ENCODE measurements at places on chromosomes 5 and 9.
A peak's percentile ranks its signal among the peaks of the same experiment; 100 is the strongest.

DNA sequence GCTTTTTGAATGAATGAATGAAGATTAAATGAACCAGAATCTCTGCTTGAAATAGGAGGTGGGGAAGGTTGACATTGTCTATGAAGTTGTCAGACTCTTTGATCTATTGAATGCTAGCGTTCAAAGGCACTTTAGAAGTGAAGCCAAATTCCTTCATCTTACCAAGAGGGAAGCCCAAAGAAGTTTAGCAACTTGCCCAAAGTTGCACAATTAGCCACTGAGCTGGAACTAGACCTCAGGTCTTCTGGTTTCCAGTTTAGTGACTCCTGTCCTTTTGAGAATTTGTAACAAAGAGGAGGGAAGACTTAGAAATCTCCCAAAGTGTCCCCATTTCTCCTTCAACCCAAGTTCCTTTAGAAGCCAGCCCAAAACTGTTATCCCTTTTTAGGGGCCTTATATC lies 20.7 kb upstream of the SLC1A3 start:
- DNase-seq = no peak

GRCh38 chr9:92989561-92989960 lies 42.2 kb downstream of the FGD3 start:
- DNase-seq = no peak

GRCh38 chr9:68651280-68651893 lies 53.7 kb upstream of the PIP5K1B start:
- no peak for DNase-seq

GRCh38 chr5:170553218-170553617 lies 49.4 kb downstream of the KCNIP1 start:
- no peak for DNase-seq

DNA sequence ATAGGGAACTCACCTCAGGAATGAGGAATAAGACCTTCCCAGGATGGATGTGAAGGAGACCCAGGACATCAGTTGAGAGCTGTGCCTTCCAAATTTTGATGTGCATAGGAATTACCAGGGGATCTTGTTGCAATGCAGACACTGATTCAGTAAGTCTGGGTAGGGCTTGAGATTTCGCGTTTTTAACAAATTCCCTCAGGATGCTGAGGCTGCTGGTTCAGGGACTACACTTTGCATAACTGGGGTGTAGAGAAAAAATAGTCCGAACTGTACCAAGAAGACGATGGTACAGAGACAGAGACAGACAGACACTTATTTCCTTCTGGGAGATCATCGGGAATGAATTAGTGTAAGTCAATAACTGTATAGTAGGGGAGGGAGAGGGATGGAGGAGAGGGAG lies 82.3 kb upstream of the FREM1 start:
- no peak for DNase-seq

DNA sequence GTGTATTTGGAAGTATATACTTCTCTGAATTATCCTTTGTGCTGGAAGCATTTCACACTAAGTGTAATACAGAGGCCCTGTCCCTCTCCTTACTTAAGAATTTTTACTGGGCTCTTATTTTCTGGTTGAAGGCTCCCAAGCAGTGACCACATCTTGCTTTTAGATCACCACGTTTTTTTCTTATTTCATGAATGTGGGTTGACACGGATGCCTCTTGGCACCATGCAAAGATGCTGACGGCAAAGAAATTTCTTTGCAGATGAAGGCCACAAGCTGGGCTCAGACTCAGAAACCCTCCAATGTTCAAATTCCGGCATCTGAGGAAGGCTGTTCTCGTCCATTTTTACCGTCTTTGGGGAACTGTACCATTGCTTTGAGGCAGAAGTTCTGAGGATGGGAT lies 168.5 kb downstream of the HMHB1 start:
- no peak for DNase-seq

DNA sequence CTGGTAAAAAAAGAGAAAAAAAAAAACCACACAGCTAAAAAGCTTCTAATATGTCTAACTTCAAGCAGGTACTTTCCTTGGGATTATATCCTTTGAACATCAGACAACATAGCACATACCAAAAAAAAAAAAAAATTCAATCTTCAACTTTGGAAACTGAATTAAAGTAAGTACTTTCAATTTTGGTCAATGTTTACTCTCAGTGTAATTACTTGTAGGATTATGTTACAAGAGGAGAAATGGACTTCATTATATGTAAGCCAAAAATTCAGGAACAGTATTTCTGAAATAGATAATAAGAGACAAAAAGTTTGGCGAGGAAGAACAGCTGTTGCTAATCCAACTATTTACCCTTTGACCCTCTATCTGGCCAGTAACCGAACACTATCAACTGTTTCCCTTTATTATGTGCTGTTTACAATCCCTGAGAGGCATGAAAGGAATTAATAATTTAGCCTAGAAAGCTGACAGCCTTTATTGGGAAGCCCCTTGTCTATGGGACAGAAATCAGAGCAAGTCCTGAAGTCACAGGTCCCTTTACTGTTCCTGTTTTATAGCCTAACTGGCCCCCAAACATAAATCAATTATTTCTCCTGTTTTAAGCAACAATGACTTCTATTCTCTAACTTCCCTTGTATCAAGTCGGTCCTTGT lies 46.6 kb downstream of the NR6A1 start:
- DNase-seq = no peak

- no peak for DNase-seq
These were observed 23.4 kb downstream of the LCP2 start for GRCh38 chr5:170273968-170274710.

- DNase-seq = peak; percentile 1
These were observed 675.6 kb downstream of the BRINP1 start for GRCh38 chr9:118693645-118694044.
